ENCODE measurements at places on chromosomes 5 and 9. TPM values are rescaled to one million over a fixed set of nuclear protein-coding genes. Genes with fewer than 3 reads are reported as not detected.

The SOWAHA gene
- not detected for total RNA-seq

The CDH9 gene
- total RNA-seq, result not detected

- no peak overlapping the region for H3K4me3 ChIP-seq
- peaks cover 2% of the 10 kb centered on the region for H3K4me1 ChIP-seq
- no peak overlapping the region for H3K27ac ChIP-seq
- DNase-seq, result no peak
Measured at GRCh38 chr9:81906671-81907070, 21.6 kb upstream of the SPATA31D4 start.

DNA sequence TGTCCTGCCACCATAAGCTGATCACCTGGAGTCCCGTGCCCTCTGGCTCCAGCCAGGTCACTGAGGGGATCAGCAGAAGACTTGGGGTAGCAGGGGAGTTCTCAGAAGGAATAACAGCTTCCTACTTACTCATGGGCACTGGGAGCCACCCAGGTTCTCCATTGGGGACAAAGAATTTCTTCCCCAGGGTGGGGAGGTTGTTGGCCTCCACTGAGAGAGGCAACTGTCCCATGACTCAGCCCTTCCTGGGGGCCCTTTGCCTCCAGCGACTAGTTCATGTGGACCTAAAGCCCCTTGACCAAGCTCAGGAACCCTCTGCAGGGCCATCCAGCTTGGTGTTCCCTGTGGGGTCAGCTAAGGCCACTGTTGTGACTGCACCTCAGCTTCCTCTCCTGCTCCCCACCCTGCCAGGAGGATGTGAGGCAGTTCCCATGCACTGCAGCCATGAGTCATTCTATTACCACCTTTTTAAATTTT is 175.0 kb downstream of the AUH start:
- H3K4me3 ChIP-seq, result no peak overlapping the region
- no peak for DNase-seq
- no peaks in the 10 kb centered on the region for H3K27me3 ChIP-seq
- no peak overlapping the region for H3K27ac ChIP-seq

DNA sequence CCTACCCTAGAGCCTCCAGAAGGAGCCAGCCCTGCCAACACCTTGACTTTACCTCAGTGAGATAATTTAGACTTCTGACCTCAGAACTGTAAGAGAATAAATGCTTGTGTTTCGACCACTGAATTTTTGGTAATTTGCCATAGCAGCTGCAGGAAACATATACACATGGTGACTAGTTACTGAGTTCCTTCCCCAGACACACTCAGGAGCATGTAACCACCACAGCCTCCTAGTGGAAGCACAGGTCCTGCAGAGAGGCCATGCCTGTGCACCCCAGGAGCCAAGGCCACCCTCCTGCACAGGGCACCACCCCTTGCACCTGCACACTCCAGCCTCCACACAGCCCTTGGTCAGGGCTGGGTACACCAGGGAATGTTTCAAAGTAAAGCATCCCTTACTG is 7.6 kb upstream of the CAMSAP1 start:
- no peak for DNase-seq
- H3K27ac ChIP-seq, result no peak overlapping the region
- no peak overlapping the region for H3K4me3 ChIP-seq
- no peaks in the 10 kb centered on the region for H3K4me1 ChIP-seq
- no peaks in the 10 kb centered on the region for H3K36me3 ChIP-seq
- no peaks in the 10 kb centered on the region for H3K27me3 ChIP-seq

DNA sequence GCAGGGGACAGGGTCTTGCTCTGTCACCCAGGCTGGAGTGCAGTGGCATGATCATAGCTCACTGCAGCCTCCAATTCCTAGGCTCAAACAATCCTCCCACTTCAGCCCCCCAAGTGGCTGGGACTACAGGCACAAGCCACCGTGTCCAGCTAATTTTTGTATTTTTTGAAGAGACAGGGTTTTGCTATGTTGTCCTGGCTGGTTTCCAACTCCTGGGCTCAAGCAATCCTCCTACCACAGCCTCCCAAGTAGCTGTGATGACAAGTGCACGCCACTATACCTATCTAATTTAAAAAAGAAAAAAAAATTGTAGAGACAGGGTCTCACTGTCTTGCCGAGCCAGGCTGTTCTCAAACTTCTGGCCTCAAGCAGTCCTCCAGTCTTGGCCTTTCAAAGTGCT is 31.6 kb upstream of the LECT2 start:
- no peak for DNase-seq
- H3K4me1 ChIP-seq, result no peaks in the 10 kb centered on the region
- H3K27ac ChIP-seq, result no peak overlapping the region
- no peak overlapping the region for H3K4me3 ChIP-seq

Data from ovary (tissue), 10 donors.